Neural crest cell (in vitro differentiated cells): ENCODE measurements at places on chromosomes 2 and 18.

GRCh38 chr2:182229297-182229696, 197.5 kb downstream of the PDE1A start:
- DNase-seq: no peak

GRCh38 chr2:204533629-204534370, 11.5 kb upstream of the PARD3B start:
- DNase-seq: no peak

GRCh38 chr2:236819275-236820002, 249.8 kb downstream of the ACKR3 start:
- DNase-seq: no peak

DNA sequence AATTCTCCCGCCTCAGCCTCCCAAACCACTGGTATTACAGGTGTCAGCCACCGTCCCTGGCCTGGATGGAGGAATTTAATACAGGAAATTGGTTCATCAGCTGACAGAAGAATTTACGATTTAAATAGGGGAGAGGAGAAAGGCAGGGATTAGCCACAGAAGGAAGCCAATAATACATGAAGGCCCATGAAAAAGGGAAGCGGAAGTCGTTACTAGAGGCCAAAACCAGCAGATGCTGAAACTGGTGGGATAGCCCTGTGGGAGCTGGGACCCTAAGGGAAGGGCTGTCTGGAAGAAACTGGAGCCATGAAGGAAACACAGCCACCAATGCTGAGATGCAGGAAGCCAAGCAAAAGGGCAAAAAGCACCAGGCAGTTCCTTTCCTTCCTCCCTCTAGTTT, 163.7 kb upstream of the RMP24 start:
- DNase-seq: no peak

GRCh38 chr18:69128978-69129377, 271.7 kb upstream of the DOK6 start:
- DNase-seq: no peak

GRCh38 chr2:17517481-17518211, 594 bp downstream of the RAD51AP2 start:
- DNase-seq: no peak

GRCh38 chr2:79370976-79371538, 141.8 kb upstream of the CTNNA2 start:
- DNase-seq: no peak

DNA sequence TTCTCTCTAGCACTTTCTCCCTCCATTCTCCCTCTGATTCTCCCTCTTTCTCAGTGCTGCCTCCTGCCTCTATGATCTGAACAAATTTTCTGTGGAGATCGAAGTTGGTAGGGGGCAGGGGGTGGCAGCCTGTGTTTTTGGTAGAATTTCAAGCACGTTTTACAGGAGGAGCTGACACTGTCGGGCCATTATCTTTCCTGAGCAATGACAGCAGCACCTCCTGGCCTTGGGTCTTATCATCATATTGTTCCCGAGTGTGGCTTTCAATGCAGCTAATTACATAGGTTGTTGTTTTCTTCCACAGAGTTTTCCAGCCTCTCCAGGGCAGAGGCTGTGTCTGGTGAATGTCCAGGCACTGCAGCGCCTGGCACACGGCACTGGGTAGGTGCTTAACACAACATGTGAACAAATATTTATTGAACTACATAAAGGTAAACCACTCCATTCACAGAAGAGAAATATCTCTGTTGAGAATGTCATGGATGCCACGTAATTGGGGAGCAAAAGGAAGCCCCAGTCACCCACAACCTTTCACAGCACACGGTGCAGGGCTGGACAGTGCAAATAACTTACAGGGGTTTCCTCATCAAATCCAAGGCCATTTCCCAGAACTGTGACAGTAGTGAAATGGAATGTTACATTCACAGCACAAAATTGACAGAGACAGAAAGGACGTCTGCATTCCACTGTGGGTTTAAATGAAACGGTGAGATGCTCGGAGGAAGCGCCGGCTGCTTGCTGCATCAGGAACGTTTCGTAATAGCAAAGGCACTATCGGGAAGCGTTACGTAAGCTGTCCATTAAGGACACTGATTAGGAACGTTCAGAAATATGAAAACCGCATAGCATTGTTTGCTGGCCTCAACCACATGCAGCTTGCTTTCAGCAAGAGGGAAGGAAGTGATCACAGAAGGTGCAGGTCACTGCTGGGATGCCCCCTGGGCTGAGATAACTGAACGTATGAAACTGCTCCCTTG, 6.5 kb upstream of the KCNG2 start:
- no peak for DNase-seq

- no peak for DNase-seq
Observed at GRCh38 chr2:84815146-84815545, 65.7 kb downstream of the TRABD2A start.

DNA sequence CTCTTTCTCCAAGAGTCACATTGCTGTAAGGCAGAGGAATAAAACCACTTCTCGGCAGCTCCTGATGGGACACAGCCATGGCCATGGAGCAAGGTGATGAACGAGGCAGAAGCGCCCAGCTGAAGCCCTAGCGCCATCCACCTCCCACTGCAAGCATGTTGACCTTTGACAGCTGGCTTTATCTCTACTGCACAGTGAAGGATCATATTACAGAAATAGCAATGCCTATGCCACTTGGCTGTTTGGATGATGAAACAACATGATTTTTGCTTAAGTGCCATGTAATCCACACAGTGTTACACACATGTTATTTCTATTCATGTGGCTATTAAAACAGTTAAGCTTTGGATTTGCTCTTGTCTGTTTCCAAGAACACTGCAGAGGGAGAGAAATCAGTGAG, 167.7 kb downstream of the VAPA start:
- no peak for DNase-seq

GRCh38 chr2:152097290-152097800, 1.5 kb downstream of the CACNB4 start:
- no peak for DNase-seq

DNA sequence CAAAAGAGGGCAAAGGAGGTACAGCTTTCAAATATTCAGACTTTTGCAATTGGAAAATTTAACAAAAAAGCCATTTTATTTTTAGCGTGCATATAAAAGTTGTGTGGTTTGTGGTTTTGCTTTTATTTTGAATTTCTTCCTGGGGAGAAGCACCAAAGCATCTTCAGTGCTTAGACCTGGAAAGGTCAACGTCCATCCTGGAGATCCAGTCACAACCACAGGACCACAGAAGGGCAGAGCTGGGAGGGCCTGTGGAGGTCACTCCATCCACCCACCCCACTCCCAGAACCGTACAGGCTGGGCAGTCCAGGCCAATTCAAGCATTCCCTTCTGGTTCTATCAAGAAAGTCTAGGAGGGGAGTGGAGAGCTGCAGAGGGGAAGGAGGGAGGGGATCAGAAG, 43.8 kb downstream of the MPHOSPH10 start:
- no peak for DNase-seq

DNA sequence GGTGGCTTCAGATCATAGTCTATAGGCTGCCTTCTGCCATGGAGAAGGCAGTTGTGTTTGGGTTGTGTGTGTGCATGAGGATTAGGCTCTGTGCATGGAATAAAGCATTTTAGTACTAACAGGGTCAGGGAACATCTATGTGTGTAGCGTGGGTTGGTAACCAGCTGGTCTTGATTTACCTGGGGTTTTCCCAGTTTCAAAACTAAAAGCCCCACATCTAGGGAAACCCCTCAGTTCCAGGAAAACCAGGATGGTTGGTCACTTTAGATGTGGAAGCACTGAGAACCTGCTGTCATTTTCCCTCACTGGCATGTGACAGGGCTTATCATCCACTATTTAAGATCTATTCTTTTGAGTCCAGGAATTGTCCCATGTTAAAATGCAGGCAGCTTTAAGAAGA, 116.3 kb downstream of the POLE4 start:
- DNase-seq: no peak

DNA sequence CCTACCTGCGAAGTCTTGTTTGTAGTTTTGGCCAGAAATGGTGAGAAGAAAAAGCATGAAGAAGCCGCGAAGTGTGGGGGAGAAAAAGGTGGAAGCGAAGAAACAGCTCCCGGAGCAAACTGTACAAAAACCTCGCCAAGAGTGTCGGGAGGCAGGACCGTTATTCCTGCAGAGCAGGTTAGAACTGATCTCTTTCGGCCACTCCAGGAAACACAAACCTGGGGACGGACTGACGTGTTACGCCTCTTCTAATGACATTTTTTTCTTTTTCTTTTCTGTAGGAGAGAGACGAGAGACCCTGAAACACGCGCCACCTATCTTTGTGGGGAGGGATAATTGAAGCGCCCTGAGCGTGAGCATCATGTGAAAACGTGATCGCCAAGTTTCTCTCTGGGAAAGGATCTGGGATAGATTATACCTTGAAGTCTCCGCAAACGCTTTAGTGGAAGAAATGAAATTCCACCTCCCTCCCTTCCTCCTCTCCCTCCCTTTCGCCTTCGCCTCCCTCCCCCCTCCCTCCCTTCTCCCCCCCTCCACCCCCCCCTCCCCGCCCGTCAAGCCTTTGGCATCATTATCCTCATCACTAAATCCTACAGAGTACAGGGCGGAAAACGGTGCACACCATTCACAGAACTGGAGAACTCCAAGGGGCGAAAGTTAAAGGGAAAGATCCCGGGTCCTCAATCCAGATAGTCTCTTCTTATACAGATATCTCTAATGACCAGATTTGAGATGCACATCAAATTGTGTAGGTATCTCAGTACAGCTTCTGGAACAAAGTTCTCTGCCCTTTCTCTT, at the start of gene ZEB2:
Gene ZEB2, minus strand, starts transcription at position 186 of the 798 bp plus-strand sequence. CDS start 2,769 bp downstream, outside the sequence.
- peak; percentile 59 for DNase-seq

GRCh38 chr18:56982766-56983165, 164.1 kb upstream of the BOD1L2 start:
- no peak for DNase-seq

DNA sequence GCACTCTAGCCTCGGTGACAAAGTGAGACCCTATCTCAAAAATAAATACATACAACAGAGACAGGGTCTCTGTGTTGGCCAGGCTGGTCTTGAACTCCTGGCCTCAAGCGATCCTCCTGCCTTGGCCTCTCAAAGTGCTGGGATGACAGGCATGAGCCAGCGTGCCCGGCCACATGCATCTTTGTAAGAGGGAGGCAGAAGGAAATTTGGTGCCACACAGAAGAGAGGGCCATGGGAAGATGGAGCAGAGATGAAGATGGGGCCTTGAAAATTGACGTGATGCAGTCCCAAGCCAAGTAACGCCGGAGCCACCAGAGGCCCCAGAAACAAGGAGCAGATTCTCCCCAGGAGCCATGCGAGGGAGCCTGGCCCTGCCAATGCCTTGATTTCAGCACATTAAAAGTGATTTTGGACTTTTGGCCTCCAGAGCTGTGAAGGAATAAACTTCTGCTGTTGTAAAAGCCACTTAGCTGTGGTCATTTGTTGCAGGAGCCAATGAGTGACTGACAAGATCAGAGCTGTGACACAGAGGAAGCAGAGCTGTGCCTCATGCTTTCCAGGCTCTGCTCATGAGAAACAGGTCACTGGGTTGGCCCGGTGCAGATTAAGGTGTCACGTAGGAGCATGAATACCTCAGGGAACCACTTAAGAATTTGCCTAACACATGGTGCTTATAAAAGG, 2.7 kb upstream of the SLC66A2 start:
- DNase-seq: no peak

DNA sequence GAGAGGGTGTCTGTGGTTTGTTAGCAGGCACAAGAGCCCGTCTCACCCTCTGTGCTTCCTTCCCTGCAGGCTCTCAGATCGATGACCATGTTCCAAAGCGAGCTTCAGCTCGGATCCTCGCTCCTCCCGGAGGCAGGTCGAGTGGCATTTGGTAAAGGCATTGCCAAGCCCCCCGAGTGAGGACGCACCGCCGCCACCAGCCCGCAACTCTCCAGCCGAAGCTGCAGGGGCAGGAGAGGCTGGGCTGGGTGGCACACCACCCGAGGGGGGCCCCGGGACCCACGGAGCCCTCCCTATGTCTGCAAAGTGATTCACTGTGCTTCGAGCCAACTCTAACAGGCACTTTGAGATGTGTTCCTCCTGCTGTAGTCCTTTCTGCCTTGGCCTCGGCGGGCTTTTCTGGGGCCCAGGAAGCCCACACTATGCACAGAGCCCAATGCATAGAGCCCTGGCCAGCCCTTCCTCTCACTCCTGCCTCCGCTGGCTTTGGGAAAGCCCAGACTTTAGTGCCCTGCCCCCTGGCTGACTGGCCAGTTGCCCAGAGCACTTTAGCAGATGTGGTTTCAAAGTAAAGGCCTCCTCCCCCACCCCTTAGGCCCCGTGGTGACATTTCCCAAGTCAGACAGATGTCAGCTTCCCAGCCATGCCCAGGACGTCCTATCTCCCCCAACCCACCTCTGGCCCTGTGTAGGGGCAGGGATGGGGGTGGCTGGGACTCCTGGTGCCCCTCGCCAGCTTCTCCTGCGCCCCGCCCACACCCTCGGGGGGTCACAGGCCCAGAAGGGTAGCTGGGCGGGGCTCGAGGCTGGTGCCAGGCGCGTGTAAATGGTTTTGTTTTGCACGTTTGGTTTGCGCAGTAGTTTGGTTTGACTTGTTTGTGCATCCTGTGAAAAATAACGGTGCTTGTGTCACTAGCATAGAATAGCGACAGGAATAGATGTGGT, 23.3 kb upstream of the MAPRE3 start:
- DNase-seq: no peak

- DNase-seq: no peak
Observed at GRCh38 chr2:204170411-204170810, 233.8 kb downstream of the ICOS start.

DNA sequence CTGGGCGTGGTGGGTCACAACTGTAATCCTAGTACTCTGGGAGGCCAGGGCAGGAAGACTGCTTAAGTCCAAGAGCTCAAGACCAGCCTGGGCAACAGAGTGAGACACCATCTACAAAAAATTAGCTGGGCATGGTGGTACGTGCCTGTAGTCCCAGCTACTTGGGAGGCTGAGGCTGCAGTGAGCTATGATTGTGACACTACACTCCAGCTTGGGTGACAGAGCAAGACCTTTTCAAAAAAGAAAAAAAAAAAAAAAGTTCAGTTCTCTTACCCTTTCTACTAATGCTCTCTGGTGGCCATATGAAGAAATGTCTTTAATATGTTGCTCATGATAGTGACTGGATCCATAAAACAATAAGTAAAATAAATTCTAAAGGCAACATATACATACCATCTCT, 14.9 kb downstream of the TYW5 start:
- no peak for DNase-seq

- no peak for DNase-seq
Observed at GRCh38 chr2:28345619-28346018, 47.0 kb upstream of the FOSL2 start.

GRCh38 chr2:55761526-55761925, 67.9 kb upstream of the PNPT1 start:
- no peak for DNase-seq

DNA sequence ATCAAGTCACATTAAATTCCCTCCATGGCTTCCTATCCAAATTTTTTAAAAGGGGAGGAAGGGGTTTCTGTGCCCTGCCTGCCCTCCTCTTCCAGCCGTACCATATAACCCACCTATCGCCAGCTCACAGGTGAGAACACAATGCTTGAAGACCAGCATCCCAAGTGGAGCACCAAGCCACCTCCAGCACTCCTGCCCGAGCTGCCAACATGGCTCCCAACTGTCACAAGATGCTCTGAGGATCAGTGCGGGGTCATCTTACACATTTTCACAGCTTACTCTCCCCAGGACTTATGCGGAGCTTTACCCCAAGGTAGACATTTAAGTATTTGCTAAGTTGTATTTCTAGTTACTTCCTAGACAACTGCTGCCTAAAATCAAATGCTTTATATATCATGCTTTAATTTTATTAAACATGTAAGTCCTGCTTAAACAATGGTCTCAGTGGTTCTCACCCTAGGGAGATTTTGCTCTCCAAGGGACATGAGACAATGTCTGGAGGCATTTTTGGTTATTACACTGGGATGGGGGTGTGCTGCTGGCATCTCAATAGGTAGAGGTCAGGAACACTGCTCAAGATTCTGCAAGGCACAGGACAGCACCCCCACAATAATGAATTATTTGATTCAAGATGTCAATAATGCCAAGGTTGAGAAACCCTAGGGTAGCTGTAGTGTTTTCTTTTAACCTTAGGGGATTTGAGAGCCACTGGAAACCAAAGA, 45.8 kb downstream of the SF3B1 start:
- DNase-seq: no peak
